GM19239 (cell line): ENCODE measurements at places on chromosomes 3 and 15.

GRCh38 chr15:51758645-51759044, 7.2 kb downstream of the TMOD2 start:
- no peak for DNase-seq

DNA sequence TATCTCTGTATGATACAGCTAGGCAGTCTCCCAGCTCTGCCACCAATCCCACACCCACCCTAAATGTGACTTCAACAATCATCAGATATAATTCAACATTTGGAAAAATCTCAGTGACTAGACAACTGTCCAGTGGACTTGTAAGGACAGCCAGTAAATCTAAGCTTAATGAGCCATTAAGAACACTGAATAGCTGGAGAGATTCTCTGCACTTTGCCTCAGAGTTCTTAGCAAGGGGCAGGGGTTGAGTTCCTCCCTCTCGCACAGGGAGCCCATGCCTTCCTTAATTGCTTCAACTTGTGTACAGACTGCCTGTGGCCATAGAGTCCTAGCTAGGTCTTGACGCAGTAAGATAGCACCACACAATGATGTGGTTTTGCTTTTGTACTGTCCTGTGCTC, 15.6 kb downstream of the MEX3B start:
- DNase-seq: no peak

DNA sequence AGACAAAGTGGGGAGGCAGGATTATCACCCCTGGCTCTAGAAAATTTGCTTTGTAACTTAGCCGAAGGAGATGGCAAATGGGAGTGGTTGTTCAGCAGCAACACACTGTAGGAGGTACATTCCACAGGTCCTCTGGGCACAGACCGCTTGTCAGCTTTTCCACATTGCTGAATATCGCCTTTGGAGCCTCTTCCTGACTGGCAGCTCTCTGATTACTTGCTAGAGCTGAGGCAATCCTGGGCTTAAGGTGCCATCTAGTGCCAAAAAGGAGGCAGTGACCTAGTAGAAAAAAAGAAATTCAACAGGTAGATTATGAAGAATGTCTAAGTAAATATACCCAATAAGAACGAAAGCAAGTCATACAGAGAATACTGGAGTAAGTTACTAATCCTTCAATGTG, 13.1 kb upstream of the SCN5A start:
- no peak for DNase-seq

- DNase-seq: no peak
Measured at GRCh38 chr3:142239421-142239820, 14.0 kb upstream of the GK5 start.

DNA sequence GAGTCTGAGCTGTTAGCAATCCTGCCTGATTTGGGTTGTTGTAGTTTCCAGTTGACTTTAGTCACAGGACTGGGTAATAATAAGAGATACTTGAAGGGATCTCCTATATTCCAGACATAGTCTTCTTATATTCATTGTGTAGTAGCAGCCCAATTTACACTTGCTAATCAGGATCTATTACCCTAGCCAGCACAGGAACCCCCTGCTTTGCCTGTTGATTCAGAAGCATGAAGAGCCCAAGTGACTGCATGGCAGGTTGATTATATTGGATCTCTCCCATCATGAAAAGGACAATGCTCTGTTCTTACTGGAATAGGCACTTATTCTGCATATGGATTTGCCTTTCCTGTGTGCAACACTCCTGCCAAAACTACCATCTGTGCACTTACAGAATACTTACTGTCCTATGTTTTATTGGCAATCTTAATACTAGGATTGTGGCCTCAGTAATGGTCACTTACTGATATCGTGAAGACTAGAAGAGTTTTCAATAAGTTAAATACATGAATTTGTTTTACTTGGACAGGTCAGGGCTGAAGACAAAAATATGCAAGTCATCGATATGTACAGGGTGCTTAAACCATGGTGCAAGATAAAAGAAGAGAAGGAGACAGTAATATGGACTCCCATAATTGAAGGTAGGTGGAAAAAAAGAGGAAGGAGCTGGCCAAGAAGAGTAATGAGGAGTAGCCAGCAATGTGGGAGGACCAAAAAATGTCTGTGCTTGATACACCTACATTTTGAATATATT, 304.1 kb downstream of the MCTP2 start:
- no peak for DNase-seq

DNA sequence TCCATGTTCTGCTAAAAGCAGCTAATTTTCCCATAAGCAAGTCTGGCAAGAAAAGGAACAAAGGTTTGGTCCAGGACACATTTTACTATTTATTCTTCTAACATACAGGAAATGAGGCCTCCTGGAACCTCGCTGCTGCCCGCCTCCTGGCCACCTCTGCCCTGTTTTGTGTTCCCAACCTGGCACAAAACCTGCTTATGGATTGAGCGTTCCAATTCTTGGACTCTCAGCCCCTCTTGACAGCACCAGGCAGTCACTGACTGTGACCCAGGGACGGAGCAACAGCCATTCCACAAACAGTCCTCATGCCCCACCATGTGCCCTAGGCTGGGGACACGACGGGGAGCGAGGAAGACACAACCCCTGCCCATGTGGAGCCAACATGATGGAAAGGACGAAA, 11.6 kb upstream of the SSUH2 start:
- no peak for DNase-seq

DNA sequence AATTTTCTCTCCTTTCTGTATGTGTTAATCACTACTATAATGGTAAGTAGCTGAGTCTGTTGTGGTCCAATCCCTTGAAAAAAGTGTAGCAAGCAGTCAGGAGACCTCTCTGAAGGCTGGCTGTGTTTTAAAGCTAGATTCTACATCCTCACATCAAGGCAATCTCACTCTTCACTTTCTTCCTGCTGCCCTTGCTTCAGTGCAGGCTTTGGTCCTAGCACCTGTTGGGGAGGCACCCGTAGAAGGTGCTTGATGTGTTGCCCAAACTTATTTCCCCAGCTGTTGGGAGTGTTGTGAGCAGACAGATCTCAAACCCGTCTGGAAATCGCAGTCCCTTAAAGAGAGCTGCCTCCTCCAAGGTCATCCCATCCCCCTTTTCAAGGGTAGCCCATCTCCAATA, 8.6 kb downstream of the FRMD4B start:
- no peak for DNase-seq

- DNase-seq: no peak
Measured at GRCh38 chr3:135868801-135869200, 96.7 kb upstream of the PPP2R3A start.

DNA sequence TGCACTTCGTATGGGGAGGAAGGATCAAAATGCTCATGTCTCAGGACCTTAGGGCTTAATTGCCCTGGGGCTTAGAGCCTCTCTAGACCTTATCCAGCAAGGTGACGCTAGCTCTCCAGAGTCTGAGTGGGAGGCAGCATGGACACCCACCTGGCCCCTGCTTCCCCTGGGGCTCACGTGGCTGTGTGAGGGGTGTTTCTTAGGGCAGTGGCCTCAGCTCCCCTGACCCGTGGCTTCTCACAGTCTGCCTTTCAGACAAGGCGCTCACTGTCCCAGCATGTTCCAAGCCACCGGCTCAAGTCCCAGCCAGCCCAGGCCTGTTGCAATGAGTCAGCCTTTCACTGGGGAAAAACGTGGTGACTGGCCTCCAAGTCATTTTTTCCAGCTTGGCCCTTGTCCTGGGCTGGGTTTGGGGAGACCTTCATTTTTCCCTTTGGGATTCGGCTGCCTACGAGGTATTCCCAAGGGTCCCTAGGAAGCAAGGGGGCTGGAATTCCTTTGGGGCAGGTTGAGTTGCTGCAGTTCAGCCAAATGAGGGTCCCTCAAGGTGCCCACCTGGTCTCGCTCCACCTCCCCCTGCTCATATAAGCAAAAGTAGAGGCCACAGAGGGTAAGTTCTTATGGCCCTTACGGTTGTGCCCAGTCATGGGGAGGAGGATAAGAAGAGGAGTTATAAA, 15.7 kb downstream of the BHLHE40 start:
- DNase-seq: no peak

DNA sequence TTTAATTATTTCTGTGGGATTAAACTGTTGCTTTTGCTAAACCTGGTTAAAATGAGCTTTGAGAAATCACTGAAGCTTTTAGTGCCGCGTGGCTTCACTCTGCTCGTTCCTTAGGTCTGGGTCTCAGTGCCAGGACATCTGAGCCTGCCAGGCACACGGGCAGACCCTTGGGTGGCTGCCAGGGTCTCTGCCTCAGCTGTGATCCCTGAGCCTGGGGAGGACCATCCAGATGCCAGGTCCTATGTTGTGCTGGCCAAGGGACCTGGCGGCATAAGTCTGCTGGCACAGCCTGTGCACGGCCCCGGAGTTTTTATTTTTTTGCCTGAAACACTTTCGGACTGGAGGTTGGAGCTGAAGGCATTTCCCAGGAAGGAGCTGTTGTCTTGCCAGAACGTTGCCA, 328.1 kb downstream of the LRTM1 start:
- no peak for DNase-seq

DNA sequence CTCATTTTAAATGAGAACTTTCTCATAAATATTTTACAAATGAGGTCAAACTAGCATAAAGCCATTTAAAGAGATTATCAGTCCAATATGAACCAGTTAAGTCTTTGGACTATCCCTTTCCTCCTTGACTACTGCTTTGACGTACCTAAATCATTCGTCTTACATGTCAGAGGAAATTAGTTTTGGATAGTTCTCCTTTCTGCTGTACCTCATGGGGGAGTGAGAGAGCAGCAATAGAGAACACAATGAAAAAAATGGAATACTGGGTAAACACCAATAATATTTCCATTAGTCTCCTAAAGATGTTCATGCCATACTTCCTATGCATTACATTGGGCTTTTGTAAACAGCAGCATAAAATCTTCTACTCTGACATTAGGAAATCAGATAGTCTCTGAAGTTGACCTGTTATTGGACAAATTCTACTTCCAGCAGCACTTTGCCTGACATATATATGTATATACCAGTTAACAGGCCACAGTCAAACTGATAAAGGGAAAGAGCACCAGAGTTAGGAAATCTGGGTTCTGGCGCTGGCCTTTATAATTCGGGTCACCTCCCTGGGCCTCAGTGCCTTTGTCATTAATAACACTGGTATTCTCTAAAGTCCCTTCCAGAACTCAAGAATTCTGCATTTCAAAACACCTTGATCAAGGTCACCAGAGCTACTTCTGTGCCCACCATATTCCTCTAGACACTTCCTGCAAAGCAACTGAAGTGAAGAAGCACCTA, 26.8 kb downstream of the TIMMDC1 start:
- DNase-seq: no peak

GRCh38 chr3:153615863-153616262, 453.8 kb downstream of the RAP2B start:
- no peak for DNase-seq

- DNase-seq: no peak
Measured at GRCh38 chr15:59696332-59696731, 7.2 kb upstream of the BNIP2 start.

DNA sequence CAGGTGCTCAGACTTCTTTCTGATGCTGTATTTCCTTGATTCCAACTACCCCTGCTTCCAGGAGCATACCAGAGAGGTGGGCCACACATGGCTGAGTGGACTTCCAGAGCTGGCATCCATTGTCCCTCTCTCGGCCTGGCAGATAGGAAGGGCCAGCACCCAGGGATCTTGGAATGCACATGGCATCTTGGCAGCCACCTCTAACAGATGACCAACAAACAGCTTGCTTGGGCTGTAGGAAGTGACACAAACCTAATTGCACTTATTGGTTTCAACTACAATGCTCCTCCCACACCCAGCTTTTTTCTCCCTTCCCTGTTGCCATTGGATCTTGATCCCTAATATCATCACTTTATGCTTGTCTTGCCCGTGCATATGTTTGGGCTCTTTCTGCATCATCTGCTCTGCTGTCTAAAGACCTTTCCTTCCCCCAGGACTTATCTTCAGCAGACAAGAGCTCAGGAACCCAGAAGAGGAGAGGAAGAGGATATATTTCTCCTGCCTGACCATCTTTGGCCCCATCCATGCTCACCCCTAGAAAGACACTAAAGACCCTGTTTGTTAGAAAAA, 294.6 kb downstream of the NTRK3 start:
- DNase-seq: no peak

DNA sequence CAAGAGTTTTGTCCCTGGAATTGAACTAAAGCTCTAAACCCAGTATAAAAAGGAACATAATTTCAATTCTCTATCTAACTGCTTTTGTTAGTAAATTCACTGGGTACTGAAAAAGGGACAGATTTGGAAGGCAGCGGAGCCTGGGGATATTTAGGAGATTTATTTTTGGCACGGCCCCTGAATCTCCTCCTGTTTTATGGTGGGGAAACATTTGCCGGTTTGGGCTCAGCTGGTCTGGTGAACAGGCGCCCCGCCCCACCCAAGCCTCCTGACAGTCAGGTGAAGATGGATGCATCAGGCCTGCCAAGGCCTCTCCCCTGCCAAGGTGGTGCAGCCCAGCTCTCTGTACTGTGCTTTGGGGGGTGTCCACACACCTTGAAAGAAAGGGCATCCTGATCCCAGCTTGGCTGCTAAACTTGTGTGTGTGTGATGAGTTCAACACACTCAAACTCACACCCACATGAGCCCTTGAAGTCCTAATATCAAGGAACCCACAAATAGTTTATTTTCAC, 46.3 kb downstream of the EBLN2 start:
- no peak for DNase-seq

GRCh38 chr3:146523531-146523930, 20.9 kb downstream of the PLSCR1 start:
- DNase-seq: no peak

- no peak for DNase-seq
Measured at GRCh38 chr3:154081305-154081704, 39.9 kb upstream of the ARHGEF26 start.

DNA sequence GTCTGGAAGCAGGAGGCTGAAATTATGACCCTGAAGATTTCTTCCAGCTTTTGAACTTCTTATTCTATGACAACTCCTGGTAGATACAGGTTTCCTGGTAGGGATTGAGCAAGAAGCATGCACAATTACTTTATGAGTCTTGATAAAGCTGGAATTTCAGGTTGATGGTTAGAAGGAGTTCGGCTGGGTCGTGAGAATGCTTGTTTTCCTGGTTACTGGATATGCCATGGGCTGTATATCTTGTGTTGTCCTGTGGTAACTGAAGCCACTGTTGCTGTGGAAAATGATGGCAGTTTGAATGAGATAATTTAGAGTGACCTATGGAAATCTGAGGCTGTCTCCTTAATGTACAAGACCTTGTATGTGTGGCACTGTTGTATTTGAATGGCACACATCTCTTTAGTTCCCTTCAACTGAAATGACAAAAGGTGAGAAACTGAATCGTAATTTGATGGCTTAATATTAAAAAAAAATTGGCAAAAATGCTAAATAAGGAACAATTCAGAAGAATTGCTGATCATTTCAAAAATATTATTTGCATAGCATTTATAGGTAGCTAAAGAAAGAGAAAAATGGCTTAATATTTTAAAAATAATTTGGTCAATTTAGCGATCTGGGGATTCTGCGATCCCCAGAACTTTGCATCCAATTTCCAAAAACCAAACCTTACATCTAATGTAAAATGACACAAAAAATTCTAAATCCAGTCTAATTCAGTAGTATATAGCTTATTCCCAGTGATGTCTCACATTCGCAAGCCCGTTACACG, 1.1 kb upstream of the UBE2E1 start:
- no peak for DNase-seq

GRCh38 chr3:142929890-142930289, 33.6 kb downstream of the PAQR9 start:
- no peak for DNase-seq

- no peak for DNase-seq
Measured at GRCh38 chr3:140055092-140055791, 120.3 kb downstream of the CLSTN2 start.

GRCh38 chr3:171514466-171514865, 54.3 kb upstream of the TNIK start:
- no peak for DNase-seq
